ENCODE measurements at places on chromosomes 16 and 17.

DNA sequence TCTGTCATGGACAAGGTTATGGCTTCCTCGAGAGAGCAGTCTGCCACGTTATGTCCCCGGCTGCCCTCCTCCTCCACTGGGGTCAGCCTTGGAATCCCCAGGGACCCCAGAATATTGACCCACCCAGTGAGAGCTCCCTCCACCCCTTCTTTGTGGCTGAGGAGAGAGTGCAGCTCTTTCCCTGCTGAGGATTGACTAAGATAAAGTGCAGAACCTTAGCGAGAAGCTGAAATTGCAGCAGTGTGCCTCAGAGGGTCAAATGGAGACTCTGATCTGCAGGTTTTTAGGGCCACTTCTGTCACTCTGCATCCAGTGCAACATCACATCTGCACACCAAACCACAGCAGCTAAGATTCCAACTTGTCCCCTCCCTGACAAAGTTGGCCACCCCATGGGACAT lies 25.6 kb upstream of the PMFBP1 start:
- no peak for DNase-seq

GRCh38 chr16:78770353-78771091 lies 671.1 kb downstream of the WWOX start:
- peak; percentile 62 for DNase-seq

GRCh38 chr17:2931876-2932275 lies 131.5 kb downstream of the OR1D5 start:
- DNase-seq: no peak

DNA sequence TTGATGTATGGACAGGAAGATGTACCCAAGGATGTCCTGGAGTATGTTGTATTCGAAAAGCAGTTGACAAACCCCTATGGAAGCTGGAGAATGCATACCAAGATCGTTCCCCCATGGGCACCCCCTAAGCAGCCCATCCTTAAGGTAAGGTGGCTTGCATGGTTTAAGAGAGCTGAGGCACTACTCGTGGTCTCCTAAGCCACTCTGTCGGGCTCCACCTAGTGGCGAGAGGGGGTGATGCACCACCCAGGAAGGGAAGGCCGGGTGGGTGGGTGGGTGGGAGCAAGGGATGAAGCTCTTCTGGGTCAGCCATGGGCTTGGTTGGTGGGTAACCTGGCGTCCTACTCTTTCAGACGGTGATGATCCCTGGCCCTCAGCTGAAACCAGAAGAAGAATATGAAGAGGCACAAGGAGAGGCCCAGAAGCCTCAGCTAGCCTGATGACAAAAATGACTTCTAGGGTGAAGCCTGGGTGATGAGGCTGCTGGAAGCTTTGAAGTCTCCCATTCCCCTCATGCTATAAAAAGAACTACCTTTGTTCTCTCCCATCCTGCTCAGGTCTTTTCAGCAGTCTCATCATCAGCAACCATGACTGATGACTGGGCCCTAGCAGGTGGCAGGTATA lies 21.5 kb downstream of the GPR179 start:
- no peak for DNase-seq

Measured in NCI-H1048 (cell line).